ENCODE measurements at places on chromosomes 12 and 14.

- DNase-seq: no peak
Measured at GRCh38 chr12:65188179-65188701, 18.9 kb downstream of the LEMD3 start.

DNA sequence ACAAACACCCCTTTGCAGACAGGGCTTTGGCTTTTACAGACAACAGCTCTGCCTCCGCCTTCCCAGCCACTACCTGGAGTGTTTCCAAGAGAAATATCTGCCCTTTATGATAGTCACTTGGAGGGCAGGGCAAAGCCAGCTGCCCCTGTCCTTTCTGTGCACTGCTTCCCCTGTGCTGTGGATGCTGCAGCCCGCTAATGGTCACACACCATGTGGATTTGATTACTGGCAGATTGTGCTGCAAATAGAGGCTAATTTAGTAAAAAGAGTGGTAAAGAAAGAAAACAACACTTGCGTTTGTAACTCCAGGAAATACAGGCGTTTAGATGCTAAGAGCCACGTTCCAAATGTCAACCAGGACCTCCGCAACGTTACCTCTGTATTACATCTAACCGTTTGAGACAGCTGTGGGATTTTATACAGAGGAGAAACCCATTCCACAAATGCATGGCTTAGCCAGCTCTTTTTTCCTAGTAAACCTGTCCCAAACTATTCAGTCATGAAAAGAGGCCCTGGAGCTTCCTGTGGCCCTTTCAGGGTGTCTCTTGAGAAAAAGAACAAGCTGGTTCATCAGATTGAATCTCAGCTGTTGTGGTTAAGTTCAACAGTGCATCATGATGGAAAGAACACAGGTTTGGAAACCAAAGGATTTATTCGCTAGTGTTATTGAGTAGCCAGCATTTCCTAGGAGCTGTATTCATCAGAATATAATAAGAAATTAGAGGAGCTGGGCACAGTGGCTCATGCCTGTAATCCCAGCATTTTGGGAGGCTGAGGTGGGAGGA is 30.1 kb upstream of the PWP1 start:
- DNase-seq: no peak

- DNase-seq: no peak
Measured at GRCh38 chr12:127650626-127651025, 616.3 kb upstream of the TMEM132C start.

GRCh38 chr14:89849931-89850330 is 104.6 kb downstream of the EFCAB11 start:
- no peak for DNase-seq

DNA sequence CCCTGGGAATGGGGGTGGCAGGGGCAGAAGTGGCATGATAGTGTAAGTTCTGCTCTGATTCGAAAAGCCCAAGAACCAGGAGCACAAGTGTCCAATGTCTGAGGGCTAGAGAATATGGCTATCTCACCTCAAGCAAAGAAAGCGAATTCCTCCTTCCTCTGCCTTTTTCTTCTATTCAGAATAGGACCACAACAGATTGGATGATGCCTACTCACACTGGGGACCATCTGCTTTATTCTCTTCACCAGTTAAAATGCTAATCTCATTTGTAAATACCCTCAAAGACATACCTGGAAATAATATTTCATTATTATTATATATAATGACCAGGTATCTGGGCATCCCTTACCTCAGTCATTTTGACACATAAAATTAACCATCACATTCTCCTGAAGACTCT is 808.7 kb downstream of the NRXN3 start:
- no peak for DNase-seq

DNA sequence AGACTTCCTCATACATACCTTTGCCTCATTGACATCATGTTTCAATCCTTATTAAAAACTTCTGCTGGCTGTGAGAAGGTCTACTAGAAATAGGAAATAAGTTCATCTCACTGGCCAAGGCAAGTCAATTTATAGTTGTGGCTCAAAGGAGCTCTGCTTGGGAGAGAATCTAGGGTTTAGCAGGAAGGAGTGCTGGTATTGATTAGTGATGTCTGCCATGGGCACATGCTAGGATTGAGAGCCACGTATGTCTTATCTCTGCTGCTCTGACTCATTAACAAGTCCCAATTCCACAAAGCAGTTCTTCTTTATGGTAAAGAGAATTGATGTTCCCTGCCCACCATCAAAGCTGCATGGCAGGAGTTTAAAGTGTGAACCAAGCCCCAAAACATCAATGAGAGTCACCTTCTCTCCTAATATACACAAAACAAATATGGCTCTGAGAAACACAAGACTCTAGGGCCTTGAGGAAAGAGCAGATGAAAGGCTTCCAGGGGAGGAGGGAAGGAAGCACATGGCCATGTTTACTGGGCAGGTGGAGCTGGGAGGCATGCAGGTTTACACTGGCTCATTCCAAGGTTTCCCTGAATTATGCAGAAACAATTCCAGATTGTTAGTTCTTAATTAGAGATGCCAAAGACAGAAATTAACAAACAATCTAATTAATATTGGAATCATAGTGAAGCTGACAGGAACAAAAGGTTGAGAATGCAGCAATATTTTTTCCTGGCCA is 931.9 kb upstream of the TMEM132C start:
- DNase-seq: no peak

DNA sequence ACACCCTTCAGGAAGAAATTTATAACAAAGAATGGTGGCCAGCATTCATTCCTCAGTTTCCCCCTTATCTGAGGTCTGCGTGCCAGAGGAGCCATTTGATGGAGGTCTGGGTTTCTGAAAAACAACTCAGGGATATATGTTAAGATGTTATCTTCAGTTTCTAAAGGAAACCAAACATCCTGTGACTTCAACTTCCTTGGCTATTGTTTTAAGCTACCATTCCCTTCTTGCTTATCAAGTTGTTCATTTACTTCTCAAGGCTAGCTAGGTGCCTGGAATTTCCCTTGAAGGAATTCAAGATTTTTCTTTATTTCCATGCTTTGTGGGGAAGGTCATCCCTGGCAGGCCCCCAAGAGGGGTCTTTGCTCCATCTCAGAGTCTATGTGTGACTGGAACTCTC is 27.1 kb upstream of the OXA1L start:
- no peak for DNase-seq

GRCh38 chr14:100532154-100532861 is 54.9 kb downstream of the BEGAIN start:
- no peak for DNase-seq

GRCh38 chr12:111599453-111600204 is 514 bp upstream of the ATXN2 start:
- DNase-seq: peak; percentile 77

Data from stimulated activated CD4-positive, alpha-beta T cell treated with anti-CD3 and anti-CD28 coated beads, Interleukin-4, amount 100 ng/mL, for 48 hours (primary cell).